ENCODE measurements at places on chromosomes 4 and X.

DNA sequence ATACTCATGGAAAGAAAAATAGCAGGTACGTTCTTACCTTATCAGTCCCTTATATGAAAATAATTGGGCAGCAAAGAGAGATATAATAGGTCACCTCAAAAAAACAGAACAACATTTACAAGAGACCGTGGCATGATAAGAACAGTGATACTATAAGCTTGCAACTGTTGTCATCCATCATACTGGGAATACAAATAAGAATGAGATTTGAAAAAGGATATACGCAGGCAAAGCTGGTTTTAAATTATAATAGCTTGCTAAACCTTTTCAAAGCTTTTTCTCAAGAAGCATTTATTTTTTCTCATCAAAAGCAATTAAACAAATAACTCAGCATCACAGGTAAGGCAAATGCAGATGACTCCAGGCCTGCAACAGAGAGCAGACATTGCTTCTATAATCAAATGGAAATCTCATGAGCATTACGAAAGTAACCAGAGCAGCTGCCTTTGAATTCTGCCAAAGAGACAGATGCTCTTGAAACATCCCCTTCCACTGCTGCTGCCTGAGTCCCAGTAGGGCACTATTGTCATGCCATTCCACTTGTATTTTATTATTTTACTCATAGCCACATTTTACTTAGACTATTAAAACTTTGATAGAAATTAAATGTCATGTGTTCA is 620.6 kb upstream of the GNPDA2 start:
- DNase-seq = no peak

GRCh38 chrX:50812995-50813842 is 775 bp downstream of the SHROOM4 start:
- no peak for DNase-seq

- no peak for DNase-seq
Observed at GRCh38 chr4:144666539-144667175, 20.7 kb downstream of the HHIP start.

GRCh38 chrX:50697691-50698090 is 116.3 kb downstream of the SHROOM4 start:
- peak; percentile 49 for DNase-seq

DNA sequence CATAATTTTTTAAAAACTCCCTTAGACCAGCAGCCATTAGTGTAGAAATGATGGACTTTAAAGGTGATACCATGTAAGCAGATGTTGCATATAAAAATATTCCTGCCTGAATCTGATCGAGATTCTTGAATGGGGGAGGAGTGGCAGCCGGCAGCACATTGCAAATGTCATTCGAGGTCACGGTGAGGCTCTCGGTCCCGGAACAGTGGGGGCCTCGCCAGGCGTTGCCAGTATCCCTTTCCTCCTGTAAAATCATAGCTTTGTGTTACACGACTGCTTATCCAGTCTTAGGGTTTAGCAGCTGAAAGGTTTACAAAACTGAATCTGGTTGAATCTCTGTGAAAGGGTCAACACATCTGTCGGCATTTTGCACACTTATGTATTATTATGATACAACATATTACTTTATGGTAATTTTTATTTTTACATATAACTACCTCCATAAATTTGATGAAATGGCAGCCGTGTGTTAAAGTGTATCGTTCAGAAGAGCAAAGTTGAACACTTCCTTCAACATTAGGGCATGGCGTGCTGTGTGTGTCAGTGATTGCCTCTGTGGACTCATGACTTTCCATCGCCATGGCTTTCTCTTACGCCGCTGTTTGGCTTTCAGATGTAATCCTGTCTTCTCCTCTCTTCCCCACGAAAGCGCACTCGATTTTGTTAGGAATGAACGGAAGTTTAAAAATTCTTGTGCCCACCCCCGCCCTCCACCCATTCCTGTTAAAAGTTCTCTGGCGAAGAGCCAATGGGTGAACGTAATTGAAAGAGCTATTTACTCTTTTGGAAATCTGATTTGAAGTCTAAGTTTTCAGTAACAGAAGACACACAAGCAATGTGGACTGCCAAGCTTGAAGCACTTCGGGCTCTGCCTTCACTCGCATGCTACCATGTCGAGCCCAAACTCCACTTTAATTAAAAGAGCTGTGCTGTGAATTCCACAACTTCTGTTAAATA is 114.8 kb downstream of the STOX2 start:
- no peak for DNase-seq

GRCh38 chr4:89757154-89757719 is 79.7 kb downstream of the SNCA start:
- DNase-seq = no peak

- DNase-seq = no peak
Observed at GRCh38 chr4:24877868-24878635, 34.8 kb downstream of the CCDC149 start.

DNA sequence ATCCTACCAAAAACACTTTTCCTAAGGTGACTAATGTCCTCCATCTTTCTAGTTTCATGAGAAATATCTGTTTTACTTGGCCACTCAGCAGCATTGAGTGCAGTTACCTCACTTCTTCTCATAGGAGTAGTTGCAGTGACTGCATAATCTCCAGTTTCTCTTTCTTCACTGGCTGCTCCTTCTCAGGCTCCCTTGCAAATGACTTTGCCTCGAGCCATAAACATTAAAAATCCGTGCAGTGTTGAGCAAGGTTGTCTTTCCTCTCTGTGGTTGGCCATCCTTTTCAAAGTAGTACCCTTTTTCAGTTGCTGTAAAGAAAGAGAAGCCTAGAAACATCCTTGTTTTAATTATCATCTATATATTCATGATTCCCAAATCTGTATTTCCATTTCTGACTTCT is 10.2 kb upstream of the PRKG2 start:
- no peak for DNase-seq

GRCh38 chr4:16752150-16752549 is 146.3 kb downstream of the LDB2 start:
- DNase-seq = no peak

- DNase-seq = no peak
Observed at GRCh38 chr4:153267890-153268289, 63.6 kb downstream of the TRIM2 start.

GRCh38 chr4:1727117-1728031 is 6.1 kb downstream of the TACC3 start:
- DNase-seq = no peak

GRCh38 chr4:41285202-41285863 is 28.6 kb downstream of the UCHL1 start:
- DNase-seq = no peak

GRCh38 chr4:82560853-82561785 is 669 bp downstream of the TMEM150C start:
- DNase-seq = no peak

- DNase-seq = no peak
Observed at GRCh38 chr4:14787894-14788293, 214.4 kb upstream of the CPEB2 start.

GRCh38 chr4:172379834-172380233 is 566.6 kb downstream of the GALNTL6 start:
- DNase-seq = no peak

- DNase-seq = no peak
Observed at GRCh38 chr4:31089815-31090214, 369.6 kb downstream of the PCDH7 start.

- no peak for DNase-seq
Observed at GRCh38 chr4:3145234-3145924, 70.9 kb downstream of the HTT start.

GRCh38 chr4:2135083-2135482 is 76.0 kb downstream of the NAT8L start:
- DNase-seq = peak; percentile 2

GRCh38 chr4:159268607-159269006 is 165.7 kb downstream of the RAPGEF2 start:
- DNase-seq = no peak

GRCh38 chrX:111086591-111087006 is 9.4 kb upstream of the PAK3 start:
- DNase-seq = no peak

DNA sequence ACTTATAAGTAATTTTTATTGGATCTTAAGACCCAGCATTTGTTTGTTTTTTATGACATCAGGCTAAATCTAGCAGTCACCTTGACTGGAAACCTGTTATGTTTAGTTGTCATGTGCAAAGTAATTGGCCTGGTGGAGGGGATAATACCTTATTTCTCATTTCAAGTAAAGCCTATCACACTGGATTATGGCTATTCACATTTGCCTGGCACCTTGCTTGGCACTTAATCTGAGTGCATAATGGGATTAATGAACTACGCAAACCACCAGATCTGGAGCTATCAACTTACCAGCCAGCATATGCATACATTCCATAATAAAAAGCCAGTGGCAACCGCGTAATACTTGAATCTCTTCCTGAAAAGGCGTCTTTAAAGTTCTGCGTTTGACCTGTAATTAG is 23.2 kb downstream of the SLC7A11 start:
- DNase-seq = no peak

DNA sequence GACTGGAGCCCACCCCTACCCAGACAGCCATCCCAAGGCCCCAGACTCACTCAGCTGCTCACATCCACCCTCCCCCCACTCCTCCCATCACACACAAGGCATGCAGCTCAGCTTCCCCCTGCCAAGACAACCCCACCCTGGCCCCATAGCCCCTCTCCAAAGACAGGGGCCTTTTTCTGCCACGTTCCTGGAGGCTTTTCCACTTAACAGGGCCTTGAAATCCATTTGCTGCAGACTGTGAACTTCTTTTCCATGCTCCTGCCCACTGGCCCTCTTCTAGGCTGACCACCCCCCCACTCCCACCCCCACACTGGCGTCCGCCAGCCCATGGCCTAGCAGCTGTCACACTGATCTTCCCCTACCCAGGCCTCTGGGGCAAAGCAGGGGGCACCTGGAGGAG is 76.0 kb downstream of the PJA1 start:
- DNase-seq = no peak

GRCh38 chr4:115418635-115419396 is 305.4 kb upstream of the NDST4 start:
- no peak for DNase-seq

DNA sequence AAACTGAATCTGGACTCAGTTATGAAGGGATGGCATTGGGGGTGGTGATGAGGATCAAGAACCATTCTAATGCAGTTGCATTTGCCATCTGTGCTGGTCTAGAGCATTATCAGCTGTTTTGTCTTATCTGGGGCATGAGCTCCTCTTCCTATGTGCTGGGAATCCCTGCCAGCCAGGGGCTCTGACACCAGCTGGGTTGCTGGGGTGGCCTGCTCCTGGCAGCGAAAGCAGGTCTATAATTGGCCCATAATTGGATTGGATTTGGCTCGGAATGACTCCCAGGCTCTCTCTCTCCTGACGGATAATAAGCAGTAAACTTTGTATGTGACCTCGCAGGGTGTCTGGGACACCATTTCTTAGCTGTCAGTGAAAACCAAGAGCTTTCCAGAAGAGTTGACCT is 34.1 kb downstream of the SMPX start:
- no peak for DNase-seq

GRCh38 chr4:41104155-41104554 is 110.2 kb downstream of the APBB2 start:
- DNase-seq = no peak

GRCh38 chrX:31314921-31315320 is 243.1 kb upstream of the FTHL17 start:
- DNase-seq = no peak

GRCh38 chr4:165711912-165712311 is 161.1 kb upstream of the TLL1 start:
- DNase-seq = no peak

GRCh38 chr4:156783966-156784365 is 187.6 kb downstream of the PDGFC start:
- no peak for DNase-seq

GRCh38 chrX:82765811-82766210 is 742.3 kb upstream of the POU3F4 start:
- DNase-seq = peak; percentile 12

DNA sequence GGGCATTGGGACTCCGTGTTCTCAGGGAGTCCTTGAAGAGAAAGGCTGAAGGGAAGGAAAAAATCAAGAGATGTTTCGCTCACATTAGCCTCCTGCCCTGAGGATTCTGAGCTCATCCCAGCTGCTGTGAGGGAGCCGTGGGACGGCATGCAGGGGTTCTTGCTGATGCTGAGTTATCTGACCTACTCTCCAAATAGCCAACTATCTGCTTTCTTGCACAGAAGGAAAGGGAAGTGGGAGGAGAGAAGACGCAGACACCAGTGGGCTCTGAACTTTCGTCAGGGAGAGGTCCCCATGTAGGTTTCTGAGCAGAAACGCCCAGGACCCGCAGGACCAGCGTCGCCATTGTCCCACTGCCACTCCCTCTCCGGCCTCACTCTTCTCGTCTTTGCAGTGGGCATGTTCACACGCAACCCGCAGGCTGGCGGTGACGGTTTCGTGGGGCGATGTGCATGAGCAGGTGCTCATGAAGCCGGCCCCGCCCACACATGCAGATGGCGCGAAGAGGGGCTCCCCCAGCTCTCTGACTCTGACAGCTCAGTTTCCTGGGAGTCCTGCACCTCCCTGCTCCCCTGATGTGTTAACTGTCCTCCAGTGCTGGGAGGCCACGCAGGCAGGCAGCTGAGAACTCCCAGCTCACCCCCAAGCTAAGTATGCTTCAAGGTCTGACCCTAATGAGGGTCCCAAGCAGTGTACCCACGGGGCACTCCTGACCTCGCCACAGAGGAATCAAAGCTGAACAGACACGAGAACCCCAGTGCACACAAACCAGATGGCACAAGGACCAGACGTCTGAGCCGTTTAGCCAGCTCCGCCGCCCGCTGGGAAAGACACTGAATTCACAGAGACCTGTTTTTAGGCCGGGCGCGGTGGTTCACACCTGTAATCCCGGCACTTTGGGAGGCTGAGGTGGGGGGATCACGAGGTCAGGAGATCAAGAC is 13.6 kb upstream of the ABLIM2 start:
- no peak for DNase-seq

Measured in fibroblast of the conjunctiva (primary cell).